ENCODE measurements at places on chromosomes 7 and 10.
A peak's percentile ranks its signal among the peaks of the same experiment; 100 is the strongest.

GRCh38 chr10:50452603-50453002 is 171.2 kb downstream of the SGMS1 start:
- peak; percentile 80 for DNase-seq

DNA sequence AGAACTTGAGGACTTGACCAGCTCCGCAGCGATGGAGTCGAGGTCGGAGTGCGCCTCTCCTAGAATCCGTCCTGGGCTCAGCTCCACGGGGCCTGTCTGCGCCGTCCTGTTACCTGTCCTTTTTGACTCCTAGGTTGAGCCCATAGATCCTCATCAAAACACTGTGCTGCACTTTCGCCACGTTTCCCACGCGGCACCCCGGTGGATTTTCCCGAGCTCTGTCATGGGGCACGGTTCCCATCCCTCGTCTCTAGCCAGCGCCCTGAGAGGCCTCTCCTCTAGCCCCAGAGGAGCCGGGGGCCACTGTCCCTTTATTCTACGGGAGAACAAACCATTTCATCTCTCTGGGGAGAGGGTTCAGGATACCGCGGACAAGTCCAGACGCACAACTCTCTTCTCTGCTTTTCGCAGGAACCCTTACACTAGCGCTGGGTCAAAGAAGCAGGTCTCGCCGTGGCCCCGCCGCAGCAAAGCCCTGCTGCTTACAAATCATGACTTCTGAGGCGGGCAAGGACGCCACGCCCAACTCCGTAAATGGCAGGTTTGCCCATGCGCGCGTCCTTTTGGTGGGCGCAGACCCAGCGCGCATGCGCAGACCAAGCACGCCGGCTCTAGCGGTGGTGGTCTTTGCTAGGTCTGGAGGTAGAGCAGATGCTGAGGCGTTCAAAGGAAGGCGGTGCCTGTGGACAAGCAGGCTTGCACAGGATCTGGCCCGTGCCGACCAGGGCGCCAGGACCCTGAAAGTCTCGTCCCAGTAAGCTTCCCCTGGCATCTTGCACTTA is 10.3 kb upstream of the ANKRD7 start:
- DNase-seq: no peak

- no peak for DNase-seq
These were observed 21.1 kb downstream of the GATA3 start for GRCh38 chr10:8075282-8076260.

DNA sequence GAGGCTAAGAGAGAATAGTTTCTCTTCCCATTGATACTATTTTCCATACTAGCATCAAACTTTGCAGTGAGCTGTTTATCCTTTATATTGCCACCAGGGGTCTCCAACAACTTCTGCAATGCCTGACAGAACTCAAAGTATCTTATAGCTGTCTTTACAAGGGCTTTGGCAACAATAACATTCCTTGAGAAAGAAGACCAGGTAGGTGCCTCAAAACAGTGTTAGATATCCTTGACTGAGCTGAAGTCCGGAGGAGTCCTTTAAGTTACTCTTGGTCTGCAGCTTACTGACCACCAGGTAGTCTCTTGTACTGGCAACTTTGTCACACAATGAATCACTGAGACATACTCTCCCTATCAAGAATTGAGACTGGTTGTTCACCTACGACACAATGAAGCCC is 30.0 kb upstream of the TES start:
- DNase-seq: peak; percentile 75

DNA sequence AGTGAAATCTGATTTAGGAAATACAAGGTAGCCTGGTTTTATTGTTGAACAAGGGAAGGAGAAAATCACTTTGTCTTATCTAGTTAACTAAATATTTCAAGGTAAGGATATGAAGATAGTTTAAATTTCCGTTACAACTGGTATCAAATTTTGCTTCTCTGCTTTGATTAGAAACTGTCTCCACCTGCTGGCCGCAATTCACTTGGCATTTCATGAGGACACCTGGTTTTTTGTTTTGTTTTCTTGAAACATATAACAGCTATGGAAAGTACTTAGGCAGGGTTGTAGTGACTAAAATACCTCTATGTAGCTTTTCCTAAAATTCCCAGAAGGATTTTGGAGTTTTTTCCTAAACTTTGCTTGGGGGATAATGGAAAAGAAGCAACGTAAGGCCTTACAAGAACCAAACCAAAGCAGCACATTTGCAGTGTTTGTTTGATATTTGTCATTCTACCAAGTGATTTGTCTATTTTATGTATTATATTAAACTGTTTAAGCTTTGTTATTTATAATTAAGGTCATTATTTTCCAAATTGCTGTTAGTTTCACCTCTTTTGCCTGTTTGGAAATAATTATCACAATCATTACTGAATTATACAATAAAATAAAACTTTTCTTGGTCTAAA is 73.6 kb downstream of the AHCYL2 start:
- peak; percentile 69 for DNase-seq

DNA sequence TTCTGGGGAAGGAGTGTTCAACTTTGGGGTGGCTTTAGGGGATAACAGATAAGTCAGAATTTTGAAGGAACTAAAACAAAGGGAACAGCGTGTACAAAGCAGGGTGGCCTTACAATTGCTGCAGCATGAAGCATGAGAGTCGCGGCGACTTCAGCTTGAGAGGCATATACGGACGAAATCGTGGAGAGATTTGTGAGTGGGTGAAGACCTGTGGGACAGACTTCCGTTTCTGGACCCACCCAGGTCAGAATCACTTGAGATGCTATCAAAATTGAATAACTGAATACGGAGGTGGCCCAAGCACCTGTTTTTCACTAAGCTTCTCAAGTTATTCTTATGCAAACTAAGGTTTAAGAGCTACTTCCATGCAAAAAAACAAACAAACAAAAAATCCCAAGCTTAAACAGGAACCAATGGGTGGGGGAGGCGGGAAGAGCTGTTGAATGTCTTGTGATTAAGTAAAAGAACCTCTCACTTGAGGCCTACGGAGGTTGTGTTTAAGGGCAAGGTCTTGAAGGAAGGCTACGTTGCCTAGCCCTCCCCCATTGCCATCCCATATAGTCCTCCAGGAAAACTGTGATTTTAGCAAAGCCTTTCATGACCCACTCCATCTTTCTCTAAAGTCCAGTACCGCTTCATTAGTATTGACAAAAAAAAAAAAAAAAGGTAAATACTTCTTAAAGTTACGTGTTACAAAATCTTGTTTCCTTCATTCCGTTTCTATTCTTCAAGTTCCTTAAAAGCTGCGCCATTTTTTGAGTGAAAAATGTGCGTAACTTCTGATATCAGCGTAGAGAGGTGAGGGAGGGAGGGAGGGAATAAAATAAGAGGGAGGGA is 1.3 kb upstream of the TRIM24 start:
- DNase-seq: no peak

DNA sequence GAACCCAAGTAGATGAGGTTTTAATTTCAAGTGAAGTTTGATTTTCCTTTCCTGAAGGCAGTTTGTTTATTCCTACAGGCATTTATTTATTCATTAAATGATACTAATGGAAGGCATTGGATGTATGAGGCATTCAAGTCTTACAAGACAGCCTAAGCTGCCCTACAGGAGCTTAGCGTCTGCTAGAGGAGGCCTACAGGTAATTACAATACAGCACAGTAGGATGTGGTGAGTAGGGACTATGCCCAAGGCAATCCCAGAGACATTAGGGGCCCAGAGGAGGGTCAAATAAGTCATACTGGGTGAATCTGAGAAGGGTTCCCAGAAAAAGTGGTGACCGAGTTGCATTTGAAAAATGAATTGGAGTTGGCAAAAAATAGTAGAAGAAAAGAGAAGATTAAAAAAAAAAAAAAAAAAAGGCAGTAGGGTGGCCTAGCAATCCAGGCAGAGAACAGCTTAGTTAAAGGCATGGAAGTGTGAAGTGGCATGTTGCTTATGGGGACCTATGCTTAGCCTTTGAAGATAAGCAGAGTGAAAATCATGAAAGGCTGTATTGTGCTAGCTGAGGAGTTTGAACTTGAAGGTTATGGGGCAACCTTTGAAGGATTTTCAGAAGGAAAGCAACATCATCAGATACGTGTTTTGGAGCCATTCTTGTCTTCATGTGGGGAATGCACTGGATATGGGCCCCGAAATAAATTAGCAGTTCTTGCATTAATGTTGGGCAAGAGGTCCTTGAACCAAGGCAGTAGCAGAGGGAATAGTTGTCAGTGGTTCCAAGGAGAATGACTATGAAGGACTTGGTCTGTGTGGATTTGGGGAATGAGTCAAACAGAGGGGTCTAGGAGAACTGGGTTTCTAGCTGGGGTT is 65.5 kb downstream of the SNX10 start:
- no peak for DNase-seq

DNA sequence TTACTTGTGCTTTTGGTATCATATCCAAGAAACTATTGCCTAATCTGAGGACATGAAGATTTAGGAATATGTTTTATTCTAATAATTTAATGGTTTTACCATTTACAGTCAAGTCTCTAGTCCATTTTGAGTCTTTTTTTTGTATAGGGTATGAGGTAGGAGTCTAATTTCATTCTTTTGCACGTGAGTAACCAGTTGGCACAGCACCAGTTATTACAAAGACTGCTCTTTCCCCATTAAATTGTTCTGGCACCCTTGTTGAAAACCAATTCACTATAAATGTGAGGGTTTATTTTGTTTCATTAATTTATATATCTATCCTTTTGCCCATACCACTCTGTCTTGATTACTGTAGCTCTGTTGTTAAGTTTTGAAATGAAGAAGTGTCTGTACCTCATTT is 381.6 kb downstream of the SUGCT start:
- DNase-seq: no peak

GRCh38 chr10:71708897-71709882 is 10.4 kb downstream of the C10orf105 start:
- DNase-seq: no peak

DNA sequence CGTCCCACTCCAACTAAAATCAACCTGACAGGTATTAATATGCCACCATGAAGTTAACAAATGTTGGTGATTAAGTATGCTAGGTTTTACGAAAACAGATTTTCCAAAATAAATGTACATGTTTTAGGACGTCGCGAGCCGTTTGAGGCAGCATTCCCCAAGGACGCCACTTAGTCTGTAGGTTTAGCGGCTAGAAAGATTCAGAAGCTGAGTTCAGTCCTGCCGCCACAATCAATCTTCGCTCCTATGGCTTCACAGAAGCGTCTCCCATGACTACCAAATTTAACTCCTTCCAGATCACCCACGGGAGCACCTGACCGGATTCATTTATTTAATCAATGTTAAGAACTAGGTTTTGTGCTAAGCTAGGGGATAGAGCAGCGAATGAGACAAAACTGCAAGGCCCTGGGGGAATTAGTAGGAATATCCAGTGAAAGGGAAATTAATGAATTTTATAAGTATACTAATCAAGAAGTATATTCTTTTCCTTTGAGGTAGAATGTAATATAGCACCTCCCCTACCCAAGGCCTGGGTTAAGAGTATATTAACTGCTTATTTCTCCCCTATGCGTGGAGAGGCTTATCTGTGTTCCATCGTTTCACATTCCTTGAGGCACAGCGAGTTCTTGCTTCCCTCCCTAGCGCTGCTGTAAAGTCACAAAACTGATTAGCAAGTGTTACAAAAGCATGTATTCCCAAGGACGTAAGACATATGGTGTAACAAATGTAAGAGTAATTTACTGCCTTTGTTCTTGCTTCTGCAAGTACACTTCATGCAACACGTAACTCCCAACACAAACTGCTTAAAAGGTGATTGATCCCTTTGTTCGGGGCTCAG is 994 bp upstream of the CYP51A1 start:
- peak; percentile 44 for DNase-seq

GRCh38 chr10:63719226-63719856 is 198.1 kb downstream of the REEP3 start:
- DNase-seq: no peak

GRCh38 chr10:26799342-26799741 is 61.4 kb downstream of the ABI1 start:
- peak; percentile 60 for DNase-seq

GRCh38 chr7:143892527-143893300 is 9.3 kb downstream of the TCAF1 start:
- peak; percentile 69 for DNase-seq

DNA sequence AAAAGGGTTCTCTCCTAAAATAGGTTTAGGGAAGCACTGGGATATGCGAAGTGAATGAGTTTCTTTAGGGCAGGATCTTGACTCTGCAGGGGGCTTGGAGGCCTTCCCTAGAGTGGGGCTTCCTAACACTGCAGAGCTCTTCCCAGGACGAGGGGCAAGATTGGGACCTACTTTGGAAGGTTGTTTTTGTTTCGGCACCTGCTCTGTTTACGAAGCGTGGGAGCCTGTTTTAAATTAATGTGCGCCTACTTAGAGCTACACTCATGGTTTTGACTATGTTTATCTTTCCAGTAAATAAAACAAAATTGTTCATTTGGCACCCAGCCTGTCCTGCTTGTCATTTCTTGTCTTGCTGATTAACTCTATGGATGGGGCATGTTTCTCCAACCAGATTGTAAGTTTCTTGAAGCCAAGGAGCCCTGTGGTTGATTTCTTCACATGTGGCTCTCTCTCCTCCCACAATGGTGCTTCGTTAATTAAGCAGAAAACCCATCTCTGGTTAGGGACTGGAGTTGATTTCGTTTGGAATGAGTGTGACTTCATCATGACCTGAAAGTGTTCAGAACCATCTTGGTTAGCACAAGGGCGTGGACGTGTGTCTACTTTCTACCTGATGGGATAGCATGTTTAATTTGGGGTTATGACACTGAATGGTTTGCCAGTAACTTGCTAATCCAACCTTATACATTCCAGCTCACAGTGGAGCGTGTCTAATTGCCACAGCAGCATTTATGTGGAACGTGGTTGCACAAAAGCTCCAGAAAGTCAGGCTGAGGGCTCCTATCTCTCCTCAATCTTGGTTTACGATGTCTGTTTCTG is 98.1 kb downstream of the TCF7L2 start:
- no peak for DNase-seq

GRCh38 chr10:23723796-23724195 is 284.9 kb downstream of the OTUD1 start:
- DNase-seq: no peak

DNA sequence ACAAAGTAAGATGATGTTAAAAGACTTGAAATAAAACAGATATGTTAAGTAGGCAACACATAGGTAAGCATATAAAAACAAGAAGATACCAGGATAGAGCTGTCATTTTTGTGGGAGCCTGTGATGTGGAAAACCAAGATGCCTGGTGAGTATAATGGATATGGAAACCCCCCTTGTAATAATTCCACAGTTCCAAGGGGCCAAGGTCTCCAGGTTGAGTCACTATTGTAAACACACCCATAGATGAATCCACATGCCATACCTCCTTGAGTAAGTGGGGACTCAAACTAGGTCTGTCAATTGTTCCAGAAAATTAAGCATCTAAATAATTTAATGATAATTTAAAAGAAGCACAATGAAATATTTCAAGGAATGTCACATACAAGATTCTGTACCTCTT is 15.9 kb downstream of the CAV1 start:
- no peak for DNase-seq

DNA sequence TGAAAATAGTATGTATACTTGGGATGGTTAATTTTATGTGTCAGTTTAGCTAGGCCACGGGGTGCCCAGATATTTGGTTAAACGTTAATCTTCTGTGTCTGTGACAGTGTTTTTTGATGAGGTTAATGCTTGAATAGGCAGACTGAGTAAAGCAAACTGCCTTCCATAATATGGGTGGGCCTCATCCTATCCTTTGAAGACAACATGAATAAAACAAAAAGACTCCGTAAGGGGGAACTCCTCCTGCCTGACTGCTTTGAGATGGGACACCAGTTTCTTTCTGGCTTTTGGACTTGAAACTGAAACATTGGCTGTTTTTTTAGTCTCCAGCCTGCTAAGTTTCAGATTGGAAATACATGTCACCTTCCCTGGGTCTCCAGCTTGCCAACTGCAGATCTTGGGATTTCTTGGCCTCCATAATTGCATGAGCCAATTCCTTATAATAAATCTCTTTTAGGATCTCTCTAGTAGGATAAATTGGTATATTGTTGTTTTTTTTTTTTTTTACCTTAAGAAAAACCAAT is 59.9 kb upstream of the GLCCI1 start:
- DNase-seq: no peak
